ENCODE measurements at places on chromosomes 7 and 10.

DNA sequence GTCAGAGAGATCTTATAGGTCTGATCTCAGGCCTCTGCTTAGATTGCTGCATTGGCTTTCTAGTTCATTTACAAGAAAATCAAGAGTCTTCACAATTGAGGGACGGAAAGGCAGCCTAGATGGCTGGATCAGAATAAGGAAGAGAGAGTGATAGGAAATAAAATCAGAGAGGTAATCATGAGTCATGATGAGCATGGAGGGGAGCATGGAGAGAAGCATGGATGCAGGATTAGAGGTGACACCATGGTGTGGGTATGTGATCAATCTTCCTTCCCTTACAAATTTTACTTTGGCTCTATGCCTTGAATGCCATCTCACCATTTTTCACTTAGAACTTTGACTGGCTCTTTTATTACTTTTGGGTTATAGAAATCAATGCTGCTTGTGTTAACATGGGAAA is 1.4 kb downstream of the BCCIP start:
- DNase-seq: no peak

DNA sequence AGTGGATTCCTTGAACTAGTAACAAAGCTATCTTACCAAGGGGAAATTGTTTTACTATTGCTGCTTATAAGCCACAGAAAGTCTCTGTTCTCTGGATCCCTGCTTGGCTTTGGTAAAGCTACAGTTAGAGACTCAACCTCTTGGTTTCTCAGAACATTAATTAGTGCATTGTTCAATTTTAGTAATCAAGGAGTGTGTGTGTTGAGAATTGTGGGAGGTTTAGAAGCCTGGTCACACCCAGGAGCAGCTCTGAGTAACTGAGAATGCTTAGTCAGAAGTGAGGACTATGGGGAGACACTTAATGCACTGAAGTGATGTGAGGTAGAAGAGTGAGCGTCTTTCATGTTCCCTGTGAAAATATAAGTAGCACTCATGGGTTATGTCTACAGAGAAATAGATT is 8.2 kb upstream of the ACTA2 start:
- DNase-seq: no peak

DNA sequence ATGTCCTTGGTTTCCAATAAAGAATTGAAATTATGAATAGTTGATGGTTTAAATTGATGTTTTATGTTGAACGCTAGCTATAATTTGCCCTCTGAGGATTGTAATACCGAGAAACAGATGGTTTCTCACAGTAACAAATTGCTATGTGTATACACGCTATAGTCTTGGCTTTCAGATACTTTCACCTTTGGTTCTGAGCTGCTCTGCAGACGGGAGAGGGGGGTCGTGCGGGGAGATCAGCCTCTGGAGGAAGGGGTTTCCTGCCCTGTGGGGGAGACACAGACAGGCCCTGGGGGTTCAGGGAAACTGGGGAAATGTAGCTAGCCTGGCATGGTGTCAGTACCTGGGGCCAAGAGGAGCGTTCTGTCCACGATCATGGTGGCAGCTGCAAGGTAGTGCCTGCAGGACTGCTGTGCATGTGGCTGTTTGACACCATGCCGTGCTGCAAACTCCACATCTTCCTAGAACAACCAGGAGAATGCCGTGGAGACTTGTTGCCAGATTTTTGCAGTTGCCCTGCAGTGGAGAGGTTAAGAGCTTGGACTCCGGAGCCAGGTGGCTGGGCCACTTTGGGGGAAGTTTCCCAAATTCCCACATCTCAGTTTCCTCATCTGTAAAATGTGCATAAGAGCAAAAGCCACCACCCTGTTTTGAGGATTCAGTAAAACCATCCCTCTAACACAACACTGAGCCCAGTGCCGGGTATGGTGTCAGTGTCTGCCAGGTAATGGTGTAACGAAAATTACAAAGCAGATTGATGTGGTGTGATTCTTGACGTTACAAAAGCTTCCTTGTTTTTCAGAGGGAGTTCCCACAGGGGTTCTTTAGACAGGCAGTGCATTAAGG is 167.9 kb downstream of the CUX1 start:
- DNase-seq: peak; percentile 16

GRCh38 chr7:149742075-149742701 is 31.2 kb downstream of the ZNF467 start:
- peak; percentile 20 for DNase-seq

- DNase-seq: no peak
These were observed 150.5 kb downstream of the THSD7A start for GRCh38 chr7:11681461-11681860.

GRCh38 chr10:88138319-88138848 is 275.0 kb downstream of the PTEN start:
- DNase-seq: no peak

DNA sequence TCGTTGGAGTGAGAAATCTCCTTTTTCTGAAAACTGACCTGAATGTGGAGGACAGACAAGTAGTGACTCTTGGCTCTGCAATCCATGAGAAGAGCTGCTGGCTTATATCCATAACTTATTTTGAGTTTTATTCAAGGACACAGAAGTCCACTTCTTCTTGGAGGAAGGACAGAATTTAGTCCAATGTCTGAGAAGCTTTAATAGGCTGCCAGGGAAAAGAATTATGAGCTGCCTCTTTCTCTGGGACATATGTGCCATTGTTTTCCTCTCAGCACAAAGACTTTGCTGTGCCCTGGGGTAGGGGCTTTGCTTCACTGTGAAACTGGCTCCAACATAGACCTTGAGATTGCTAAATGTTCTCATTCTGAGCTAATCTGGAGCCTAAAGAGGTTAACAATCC is 20.5 kb upstream of the AOC1 start:
- no peak for DNase-seq

GRCh38 chr7:92634924-92635519 is 44.8 kb upstream of the FAM133B start:
- DNase-seq: no peak

GRCh38 chr10:52319926-52320325 is 5.8 kb downstream of the DKK1 start:
- DNase-seq: no peak

DNA sequence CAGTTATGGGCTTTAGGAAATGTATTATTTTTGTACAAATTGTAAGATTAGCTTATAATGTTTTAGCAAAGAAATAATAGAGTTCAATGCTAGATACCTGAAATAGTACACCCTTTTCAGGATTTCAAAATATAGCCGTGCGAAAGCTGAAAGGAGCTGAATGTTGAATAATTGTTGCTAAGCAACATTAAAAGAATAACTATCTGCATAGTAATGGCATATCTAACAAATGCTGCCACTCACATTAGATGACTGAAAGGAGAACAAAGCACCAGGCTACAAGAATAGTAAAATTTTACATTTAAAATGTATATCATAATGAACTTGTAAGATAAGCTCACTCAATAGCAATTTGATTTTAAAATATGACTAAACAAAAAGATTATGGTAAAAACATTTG is 82.5 kb downstream of the SDHAF3 start:
- no peak for DNase-seq

DNA sequence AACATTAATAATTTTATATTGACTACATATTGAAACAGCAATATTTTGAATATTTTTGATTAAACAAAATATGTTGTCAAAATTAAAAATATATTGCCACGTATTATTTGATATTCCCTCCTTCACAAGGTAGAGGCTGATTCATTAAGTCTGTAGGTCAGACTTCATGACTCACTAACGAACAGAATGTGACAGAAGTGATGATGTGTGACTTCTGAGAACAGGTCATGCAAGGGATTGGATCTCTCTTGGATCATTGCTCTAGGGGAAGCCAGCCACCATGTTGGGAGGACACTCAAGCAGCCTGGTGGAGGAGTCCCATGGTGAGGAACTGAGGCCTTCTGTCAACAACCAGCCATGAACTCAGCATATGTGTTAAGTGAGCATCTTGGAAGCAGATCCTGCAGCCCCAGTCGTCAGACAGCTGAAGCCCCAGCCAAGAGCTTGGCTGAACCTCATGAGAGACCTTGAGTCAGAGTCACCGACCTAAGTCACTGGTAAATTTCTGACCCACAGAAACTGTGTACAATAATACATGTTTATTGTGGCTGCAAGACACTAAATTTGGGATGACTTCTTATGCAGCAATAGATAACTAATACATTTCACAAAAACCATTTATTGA is 66.6 kb downstream of the HTR5A start:
- DNase-seq: no peak

DNA sequence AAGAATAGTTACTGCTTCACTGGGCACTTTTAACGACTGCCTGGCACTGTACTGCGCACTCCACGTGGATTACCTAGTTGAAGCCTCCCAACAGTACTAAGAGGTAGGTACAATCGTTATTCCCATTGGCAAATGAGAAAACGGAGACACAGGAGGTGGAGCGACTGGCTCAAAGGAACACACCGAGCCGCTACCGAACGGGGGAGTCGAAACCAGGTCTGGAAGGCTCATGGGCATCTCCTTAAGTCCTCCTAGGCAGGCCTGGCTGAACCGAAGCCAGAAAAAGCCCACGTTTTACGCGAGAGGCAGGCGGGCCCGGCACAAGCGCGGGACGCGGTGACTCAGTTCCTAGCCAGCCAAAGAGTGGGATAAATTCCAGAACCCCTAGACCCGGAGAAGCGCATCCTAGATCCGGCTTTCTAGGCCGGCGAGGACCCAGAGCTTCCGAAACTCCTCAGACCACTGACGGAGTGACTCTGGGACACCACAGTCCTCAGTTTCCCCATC is 472 bp downstream of the PDAP1 start:
- DNase-seq: no peak

GRCh38 chr7:134947329-134947728 is 39.0 kb upstream of the AGBL3 start:
- DNase-seq: no peak

GRCh38 chr10:34940436-34940835 is 125.3 kb upstream of the PARD3 start:
- no peak for DNase-seq

DNA sequence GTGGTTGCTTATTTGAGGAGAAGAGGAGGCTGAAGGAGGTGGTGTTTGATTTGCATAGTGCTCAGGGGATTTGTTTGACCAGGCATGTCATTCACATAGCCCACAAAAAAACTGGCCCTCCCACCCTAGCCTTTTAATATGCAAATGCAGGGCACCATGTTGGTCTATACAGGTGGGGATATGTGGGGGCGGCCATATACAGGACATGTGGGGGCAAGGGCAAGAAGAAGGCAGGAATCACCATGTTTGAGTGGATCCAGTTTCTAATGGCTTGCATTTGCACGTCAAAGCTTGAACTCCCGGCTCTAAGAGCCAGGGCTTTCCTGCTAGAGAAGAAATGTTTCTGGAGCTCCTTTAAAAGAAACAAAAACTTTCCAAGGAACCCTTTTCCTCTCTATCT is 541.0 kb downstream of the ZWINT start:
- no peak for DNase-seq

- DNase-seq: no peak
These were observed 21.1 kb upstream of the LANCL2 start for GRCh38 chr7:55343860-55344606.

GRCh38 chr10:11225935-11226334 is 208.3 kb downstream of the CELF2 start:
- DNase-seq: no peak

DNA sequence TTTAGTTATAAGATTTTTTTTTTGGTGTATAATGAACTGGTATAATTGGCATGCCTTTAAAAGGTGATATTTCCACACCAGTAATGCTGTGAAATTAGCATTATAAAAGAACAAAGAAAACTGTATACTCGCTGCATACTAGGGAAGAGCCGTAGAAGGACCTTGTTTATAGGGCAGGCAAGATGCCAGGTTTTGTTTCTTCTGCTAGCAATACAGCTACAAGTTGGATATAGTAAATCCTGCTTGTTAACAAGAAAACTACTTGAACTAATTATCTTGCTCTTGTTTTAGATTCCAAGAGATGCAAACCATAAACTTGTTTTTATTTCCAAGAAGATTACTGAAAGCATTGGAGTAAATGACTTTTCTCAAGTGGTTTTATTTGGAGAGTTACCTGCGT is 1.9 kb downstream of the DNAH11 start:
- no peak for DNase-seq

- DNase-seq: no peak
These were observed 74.9 kb downstream of the HDAC9 start for GRCh38 chr7:18570441-18570840.

DNA sequence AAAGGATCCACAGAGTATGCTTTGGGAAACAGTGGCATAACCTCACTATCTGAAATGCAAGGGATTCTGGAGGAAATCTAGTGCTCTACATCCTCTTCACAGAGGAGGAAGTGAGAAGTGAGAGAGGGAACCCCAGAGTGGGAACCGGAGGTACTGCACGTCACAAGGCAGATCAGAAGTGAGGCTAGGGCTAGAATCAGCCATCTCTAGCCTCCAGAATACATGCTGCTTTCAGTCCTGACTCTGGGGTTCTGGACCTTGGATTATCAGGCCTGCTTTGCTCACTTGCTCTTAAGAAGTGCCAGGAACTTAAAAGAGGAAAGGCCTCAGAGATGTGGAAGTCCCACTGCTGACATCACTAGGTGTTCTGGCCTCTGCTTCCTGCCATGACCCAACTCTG is 25.7 kb downstream of the ZNF503 start:
- DNase-seq: no peak

- no peak for DNase-seq
These were observed 708.7 kb downstream of the SUGCT start for GRCh38 chr7:40843338-40843985.

DNA sequence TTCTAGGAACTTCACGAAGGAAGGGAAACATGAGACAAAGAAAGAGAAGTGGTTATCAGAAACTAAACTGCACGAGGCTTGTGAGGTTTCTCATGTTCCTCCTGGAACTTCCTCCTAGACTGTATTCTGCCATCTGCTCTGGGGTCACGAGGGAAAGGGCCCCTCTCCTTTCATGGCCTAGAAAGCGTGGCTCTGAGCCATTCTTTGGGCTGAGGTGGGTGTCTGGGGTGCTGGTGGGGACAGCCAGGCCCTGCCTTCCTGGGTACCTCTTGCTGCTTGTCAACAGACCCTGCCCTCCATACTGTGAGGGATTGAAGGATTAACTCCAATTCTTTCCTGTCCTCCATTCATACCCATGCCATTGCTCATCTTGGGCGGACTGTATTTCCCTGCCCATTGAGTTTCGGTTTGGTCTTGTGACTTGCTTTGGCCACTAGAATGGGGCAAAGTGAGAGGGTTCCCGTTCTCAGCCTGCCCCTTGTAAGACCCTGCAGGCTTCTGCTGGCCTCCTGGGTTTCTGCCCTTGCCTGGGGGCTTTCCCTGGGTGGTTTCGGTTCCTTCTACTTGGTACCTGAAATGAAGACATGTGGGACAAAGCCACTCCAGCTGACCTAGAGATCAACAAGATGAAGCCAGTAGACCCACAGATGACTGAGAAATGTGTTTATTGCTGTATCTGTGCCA is 14.9 kb upstream of the GIMAP8 start:
- DNase-seq: no peak

DNA sequence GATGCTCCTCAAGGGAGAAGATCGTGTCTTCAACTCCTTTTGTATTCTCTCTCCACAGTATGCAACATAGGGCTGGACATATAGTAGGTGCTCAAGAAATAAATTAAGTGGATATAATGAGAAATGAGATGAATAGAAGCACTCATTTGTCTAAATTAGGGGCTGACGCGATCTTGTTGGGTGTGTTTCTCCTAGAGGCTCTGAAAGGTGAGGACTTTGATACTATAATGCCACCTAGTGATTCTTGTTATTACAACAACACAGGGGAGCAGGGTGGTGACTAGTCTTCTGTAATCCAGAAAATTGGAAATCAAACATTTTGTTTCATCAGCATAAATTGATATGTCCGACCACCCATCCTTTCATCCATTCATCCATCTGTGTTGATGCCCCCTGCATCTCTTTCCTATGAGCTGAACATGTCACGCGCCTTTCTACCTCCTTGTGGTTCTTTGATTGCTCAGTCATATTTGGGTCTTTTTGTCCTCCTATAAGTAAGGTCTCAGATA is 3.5 kb upstream of the CFAP58 start:
- DNase-seq: no peak

All from SK-N-MC (cell line).